Activated naive CD4-positive, alpha-beta T cell treated with anti-CD3 and anti-CD28 coated beads for 36 hours (primary cell): ENCODE measurements at places on chromosomes 6 and 20.

GRCh38 chr6:34053721-34054120 is 92.2 kb downstream of the GRM4 start:
- no peak for DNase-seq

DNA sequence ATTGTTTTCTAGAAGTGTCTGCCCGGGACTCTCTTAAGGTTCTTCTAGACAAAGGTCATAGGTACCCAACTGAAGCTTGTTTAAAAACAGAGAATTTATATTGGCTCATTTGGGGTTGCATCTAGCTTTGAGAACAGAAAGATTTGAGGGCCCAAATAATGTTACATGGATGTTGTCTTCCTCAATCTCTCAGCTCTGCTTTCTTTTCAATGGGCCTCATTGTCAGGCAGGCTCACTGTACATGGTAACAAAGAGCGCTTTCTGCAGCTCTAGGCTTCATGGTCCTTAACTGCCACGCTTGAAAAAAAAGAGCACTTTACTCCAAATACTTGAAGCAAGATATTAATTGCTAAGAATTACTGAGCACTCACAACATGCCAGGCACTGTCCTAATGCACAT is 22.2 kb downstream of the NHLRC1 start:
- no peak for DNase-seq

DNA sequence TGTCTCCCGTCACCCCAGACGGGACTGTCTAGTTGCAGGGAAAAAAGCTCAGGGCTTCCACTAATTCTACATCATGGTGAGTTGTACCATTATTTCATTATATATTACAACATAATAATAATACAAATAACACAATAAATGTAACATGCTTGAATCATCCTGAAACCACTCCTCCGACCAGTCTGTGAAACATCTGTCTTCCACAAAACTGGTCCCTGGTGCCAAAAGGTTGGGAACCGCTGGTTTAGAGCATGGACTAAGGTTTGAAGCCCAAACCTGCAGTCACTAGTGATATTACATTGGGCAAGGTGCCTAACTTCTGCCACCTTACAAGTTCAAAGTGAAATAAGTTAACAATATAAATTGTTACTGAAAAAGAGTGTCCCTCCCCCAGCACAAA is 175.7 kb downstream of the PDE10A start:
- no peak for DNase-seq

DNA sequence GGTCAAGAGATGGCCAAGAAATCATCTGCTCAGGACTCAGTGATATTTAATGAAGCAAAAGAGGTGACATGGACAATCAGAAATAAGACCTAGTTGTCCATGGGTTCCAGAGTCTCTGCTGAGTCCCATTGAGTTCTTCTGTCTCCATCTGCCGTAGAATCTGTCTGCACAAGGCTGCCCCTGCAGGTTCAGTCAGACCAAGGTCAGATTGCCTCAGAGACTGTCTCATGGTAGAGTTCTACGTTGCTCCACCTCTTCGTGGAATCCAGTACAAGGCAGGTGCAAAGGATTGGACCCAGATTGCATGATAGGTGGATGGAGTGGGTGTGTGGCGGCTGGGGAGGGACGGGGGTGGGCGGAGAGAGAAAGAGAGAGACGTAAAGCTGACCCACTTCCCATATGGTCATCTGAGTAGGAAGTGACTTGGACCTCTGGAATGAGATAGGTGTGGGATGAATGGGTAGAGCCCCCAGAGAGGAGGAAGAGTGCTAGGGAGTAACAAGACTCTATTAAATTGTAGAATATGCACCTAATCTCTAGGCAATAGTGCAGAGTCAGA is 75.3 kb downstream of the SOBP start:
- no peak for DNase-seq

- DNase-seq = no peak
Measured at GRCh38 chr20:47216819-47217410, 139.6 kb downstream of the ZMYND8 start.

DNA sequence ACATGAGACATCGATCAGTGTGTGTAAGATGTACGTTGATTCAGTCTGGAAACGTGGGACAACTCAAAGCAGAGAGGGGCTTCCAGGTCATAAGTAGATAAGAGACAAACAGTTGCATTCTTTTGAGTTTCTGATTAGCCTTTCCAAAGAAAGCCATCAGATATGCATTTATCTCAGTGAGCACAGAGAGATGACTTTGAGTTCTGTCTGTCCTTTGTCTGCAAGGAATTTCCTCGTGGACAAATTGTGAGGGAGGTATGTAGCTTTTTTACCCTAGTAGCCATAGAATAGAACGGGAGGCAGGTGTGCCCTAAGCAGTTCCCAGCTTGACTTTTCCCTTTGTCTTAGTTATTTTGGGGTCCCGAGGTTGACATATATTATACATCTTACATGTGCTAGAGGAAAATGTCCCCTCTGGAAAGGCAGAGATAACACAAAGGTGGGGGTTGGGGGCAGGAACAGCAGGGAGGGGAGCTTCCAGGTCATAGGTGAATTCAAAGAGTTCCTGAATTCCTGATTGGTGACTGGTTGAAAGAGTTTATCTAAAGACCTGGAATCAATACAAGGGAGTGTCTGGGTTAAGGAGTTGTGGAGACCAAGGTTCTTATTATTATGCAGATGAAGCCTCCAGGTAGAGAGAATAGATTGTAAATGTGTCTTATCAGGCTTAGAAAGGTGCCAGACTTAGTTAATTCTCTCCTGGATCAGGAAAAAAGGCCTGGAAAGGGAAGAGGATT is 237.0 kb downstream of the NFATC2 start:
- DNase-seq = no peak
